ENCODE measurements at places on chromosomes 1 and 21. TPM values are rescaled to one million over a fixed set of nuclear protein-coding genes. Genes with fewer than 3 reads are reported as not detected.

DNA sequence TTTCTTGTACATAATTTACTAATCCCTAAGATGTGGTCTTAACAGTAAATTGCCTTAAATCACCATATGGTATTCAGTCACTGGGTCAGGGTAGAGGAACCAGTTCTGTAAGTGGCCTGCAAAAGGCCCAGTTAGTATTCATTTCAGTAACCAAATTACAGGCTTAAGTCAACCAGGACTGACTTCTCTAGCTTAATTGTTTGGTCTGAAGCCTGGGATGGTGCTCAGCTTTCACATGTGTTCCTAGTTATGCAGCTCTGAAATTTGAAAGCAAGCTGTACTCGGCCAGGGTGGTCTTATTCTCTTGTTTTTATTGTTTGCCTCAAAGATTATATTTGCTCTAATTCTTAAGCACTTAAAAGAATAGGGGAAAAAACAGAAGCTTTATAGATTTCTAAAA lies 144.6 kb downstream of the MAGI3 start:
- DNase-seq = no peak

AMPD1 gene
- total RNA-seq = 0.23 TPM

- no peak for DNase-seq
Measured at GRCh38 chr1:201320168-201320788, 37.0 kb downstream of the PKP1 start.

PDC gene
- not detected for total RNA-seq

DNA sequence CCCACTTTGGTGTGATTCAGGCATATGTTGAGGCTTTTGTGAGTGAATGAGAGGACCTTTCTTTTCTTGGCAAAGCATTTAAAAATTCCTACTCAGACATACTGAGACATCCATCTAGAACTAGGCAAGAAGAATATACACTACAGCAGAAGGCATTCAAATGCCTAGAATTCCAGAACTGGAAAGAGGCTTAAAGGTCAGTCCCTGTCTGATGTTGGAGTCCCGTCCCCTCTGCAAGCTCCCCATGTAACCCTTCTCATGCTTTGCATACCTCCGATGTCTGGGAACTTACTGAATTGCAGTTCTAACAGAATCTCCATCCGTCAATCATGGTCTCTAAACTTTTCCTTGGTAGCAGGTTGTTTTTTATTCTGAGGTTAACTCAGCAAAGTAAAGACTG lies 152.9 kb downstream of the ATP6V1G3 start:
- no peak for DNase-seq

ZDHHC18 gene
- total RNA-seq = 66.0 TPM

- no peak for DNase-seq
Measured at GRCh38 chr1:33013791-33014190, 22.9 kb downstream of the AK2 start.

DNA sequence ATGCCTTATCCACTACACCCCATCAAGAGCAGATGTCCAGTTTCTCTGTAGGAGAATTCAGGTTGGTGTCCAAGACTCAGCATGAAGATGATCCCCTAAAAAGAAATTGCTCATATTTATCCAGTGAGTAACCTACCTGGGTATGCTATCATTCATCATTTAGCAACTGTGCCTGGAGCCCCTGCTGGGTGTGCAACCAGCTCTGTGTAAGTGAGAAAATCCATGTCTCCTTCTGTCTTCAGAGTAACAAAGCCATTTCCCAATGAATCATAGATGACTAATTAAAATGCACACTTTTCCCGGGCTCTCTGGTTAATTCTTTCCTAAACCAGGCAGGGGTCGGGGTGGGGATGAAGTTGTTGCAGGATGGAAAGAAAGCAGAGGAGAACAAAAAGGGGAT lies 35.8 kb downstream of the OLFML3 start:
- DNase-seq = no peak
